ENCODE measurements at places on chromosomes 7 and 10.

DNA sequence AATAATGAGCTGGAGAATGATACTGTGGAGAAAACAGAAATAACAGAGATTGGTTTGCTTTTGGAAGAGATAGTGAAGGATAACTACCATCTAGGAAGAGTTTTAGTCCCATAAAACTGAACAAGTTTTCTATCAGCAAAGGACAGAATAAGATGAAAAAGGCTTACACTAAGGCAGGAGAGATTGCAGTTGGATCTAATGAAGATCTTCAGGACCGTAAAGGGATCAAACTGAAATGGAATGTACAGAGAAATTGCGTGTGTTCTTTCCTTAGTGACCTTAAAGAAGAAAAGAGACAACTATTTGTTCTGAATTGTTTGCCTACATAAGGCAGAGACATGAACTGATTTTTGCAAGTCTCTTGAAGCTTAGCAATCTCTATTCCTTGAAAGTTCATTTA, 191.7 kb upstream of the MTPN start:
- no peak overlapping the region for H3K4me3 ChIP-seq
- no peak overlapping the region for H3K27ac ChIP-seq
- no peaks in the 10 kb centered on the region for H3K4me1 ChIP-seq
- no peaks in the 10 kb centered on the region for H3K27me3 ChIP-seq
- DNase-seq = no peak

GRCh38 chr10:33352175-33352574, 17.7 kb upstream of the NRP1 start:
- no peaks in the 10 kb centered on the region for H3K27me3 ChIP-seq
- H3K36me3 ChIP-seq = no peaks in the 10 kb centered on the region
- no peak overlapping the region for H3K4me3 ChIP-seq

DNA sequence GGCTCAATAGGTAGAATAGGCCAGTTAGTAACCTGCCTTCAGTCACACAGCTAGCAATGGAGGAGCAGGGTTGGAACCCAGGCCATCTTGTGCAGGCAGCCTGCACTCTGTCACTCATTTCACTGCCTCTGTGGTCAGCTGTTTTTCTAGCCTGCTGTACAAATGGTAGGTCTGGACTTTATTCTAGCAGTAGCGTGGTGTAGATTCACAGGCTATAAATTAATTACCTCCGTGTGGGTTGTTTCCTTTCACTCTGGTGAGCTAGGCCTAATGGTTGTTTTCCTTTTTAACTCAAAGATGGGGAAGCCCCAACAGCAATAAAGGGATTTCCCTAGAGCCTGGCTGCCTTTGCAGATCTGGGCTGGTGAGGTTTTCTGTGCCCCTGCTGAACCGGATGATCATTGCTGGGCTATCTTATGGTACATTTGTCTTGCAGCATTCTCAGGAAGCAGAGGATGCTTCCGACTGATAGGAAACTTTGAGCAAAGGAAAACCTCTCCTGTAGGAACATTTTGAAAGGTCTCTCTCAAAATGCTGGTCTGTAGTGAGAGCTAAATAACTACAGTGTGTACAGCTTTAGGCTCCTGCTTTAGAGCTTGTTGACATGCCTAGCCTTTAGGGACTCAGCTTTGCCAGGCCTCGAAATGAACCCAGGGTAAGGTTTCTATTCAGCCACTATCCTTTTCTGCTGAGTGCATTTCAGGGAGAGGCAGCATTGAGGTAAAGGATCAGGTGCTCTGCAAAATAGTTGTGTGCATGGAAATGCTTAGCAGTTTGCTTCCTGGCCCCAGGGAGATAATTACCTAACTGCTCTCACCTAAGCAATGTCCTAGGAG, 157.4 kb downstream of the ST7 start:
- no peak for DNase-seq
- H3K4me1 ChIP-seq = peaks cover 33% of the 10 kb centered on the region
- no peaks in the 10 kb centered on the region for H3K36me3 ChIP-seq

DNA sequence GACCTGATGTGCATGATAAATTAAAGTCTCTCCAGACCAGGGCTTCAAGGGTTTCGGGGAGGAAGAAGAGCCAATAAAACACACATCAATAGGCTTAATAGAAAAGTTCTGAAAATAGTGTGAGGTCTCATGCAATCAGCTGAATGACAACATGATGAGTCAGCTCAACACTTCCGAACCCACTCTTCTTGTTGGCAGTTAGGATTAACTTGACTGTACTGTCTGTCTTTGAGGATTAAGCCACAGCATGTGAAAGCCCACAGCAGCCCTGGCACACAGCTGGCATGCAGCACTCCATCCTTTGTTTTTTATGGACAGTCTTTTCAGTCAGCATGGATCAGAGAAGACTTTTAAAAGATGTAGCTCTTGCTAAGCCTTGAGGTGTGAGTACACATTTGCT, 526.9 kb upstream of the VSTM2A start:
- DNase-seq = no peak
- H3K36me3 ChIP-seq = no peaks in the 10 kb centered on the region
- no peak overlapping the region for H3K4me3 ChIP-seq

DNA sequence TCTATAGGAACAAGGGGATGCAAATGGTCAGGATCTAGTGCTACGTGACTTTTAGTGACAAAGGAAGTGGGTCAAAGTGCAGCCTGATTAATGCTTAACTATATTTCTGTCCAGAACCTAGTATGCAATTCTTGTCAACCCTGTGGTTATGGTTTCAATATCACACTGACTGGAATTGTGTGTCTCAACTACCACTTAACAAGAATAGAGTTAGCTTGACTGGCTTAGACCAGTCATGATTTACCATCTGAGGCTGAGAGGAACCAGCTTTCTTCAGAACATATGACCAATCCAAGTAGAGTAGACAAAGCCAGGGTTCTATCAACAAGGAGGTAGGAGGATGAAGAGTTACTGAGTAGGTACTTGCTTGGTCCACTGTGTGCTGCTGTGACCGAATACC, 54.4 kb downstream of the MYPN start:
- no peak overlapping the region for H3K4me3 ChIP-seq
- no peaks in the 10 kb centered on the region for H3K36me3 ChIP-seq
- H3K27ac ChIP-seq = no peak overlapping the region
- peaks cover 5% of the 10 kb centered on the region for H3K4me1 ChIP-seq
- H3K27me3 ChIP-seq = no peaks in the 10 kb centered on the region
- DNase-seq = no peak

DNA sequence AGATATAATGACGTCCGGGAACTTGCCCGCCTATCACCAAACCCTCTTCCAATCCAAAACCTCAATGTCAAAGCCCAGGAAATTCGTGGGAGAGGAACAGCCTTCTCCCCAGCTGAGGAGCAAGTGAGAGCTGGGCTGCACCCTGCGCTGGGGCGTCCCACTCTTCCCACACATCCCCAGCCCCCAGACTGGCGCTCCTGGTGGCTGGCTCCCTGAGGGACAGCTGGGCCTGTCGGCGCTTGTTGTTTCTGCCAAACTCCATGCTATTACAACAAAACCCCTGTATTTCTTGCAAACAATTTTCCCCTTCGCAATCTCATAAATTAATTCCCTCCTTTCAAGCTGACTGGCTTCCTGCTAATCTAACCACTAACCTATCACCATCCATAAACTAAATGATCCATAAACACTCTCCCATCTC, 53.0 kb downstream of the GRID1 start:
- H3K4me3 ChIP-seq = no peak overlapping the region
- H3K4me1 ChIP-seq = no peaks in the 10 kb centered on the region
- H3K27ac ChIP-seq = no peak overlapping the region
- no peaks in the 10 kb centered on the region for H3K27me3 ChIP-seq

DNA sequence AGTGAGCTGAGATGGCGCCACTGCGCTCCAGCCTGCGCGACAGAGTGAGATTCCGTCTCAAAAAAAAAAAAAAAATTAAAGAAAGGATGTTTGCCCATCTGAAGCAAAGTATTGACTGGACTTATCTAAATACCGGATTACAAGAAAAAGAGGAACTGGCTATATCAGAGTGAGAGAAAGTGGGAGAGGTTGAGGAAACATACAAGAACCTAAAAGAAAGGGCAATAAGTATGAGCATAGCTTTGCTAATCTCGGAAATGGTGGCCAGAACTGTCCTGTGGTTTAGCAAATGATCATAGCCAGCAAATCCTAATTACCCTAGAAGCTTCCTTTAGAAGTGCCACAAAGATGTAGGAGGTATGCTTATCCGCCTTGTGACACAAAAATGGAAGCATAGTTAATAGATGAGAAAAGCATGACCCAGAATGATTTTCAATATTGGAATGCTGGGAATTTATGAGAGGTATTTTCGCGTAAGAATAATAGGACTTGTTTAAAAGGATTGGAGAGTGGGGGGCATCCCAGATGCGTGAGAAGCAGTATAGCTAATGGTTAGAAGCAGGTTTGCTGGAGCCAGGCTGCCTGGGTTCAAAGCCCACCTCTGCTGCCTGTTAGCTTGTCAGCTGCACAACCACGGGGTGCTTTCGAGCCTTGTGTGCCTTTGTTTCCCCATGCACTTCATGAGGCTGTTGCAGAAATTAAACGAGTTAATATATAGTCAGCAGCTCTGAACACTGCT, 1.2 kb upstream of the GTPBP4 start:
- H3K27me3 ChIP-seq = no peaks in the 10 kb centered on the region
- no peak for DNase-seq
- H3K4me1 ChIP-seq = peaks cover 25% of the 10 kb centered on the region
- peak overlapping the region; percentile 100 for H3K4me3 ChIP-seq
- H3K27ac ChIP-seq = peak overlapping the region; percentile 86

DNA sequence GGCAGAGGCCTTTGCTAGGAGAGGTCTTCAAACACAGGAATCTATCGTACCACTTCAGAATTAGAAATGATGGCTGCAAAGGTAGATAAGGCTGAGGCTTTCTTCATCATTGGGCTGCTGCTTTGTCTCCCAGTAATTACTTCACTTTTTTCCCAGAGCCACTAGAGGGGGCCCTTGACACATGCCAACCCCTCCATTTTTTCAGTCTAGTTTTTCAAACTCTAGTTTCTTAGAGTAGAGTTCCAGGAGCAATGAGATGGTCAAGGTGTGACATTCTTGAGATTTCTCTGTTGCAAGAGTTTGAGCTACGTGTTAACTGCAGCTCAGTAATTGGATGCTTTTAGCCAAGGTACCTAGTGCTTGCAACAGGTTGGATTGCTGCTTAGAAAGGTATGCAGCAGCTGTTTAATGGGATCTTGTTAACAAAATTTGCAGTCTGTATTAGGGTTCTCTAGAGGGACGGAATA, 33.8 kb upstream of the RBM20 start:
- no peaks in the 10 kb centered on the region for H3K27me3 ChIP-seq
- no peak overlapping the region for H3K4me3 ChIP-seq
- no peak overlapping the region for H3K27ac ChIP-seq
- H3K36me3 ChIP-seq = peaks cover 7% of the 10 kb centered on the region

All from body of pancreas (tissue), 4 donors.